ENCODE measurements at places on chromosomes 3 and 15.

- H3K4me3 ChIP-seq, result no peak overlapping the region
- H3K27ac ChIP-seq, result no peak overlapping the region
- no peak for DNase-seq
- H3K36me3 ChIP-seq, result no peaks in the 10 kb centered on the region
Measured at GRCh38 chr3:152139651-152140050, 129.1 kb upstream of the MBNL1 start.

GRCh38 chr15:40769274-40770146 lies at the start of gene C15orf62:
Gene C15orf62, plus strand, starts transcription at chr15:40769980. Its CDS starts 516 bp downstream, at chr15:40770496.
- peak within 1 kb of the TSS; percentile 92 for H3K27ac ChIP-seq
- peak within 1 kb of the TSS; percentile 22 for H3K4me3 ChIP-seq
- H3K36me3 ChIP-seq, result peaks cover 52% of the 10 kb centered on the region

GRCh38 chr3:99466331-99466730 lies 172.1 kb upstream of the COL8A1 start:
- no peaks in the 10 kb centered on the region for H3K36me3 ChIP-seq
- H3K4me1 ChIP-seq, result no peaks in the 10 kb centered on the region
- no peak overlapping the region for H3K27ac ChIP-seq
- H3K27me3 ChIP-seq, result no peaks in the 10 kb centered on the region
- DNase-seq, result no peak

DNA sequence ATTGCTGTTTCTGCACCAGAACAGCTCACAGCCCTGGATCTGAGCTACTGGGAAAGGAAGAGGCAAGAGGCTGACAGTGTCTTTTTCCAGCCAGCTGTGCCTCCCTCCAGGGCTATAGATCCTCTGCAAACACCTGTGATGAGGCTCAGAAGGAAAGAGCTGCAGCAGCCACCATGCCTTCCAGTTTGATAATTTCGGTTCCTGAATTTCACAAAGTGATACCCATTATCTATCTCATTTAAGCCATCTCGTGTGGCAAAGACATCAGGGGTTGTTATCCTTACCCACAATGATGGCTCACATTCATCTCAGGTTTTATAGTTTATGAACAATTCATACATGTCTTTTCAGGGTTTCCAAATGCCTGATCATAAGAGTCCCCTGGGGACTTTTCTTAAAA lies 1.8 kb upstream of the LARP6 start:
- H3K27ac ChIP-seq, result peak overlapping the region; percentile 59
- no peak overlapping the region for H3K4me3 ChIP-seq
- no peak for DNase-seq

GRCh38 chr3:187165144-187165543 lies 25.8 kb upstream of the RPL39L start:
- H3K4me1 ChIP-seq, result peaks cover 12% of the 10 kb centered on the region
- no peak overlapping the region for H3K4me3 ChIP-seq
- no peaks in the 10 kb centered on the region for H3K27me3 ChIP-seq

- no peaks in the 10 kb centered on the region for H3K27me3 ChIP-seq
- no peak overlapping the region for H3K4me3 ChIP-seq
- no peak for DNase-seq
- no peaks in the 10 kb centered on the region for H3K36me3 ChIP-seq
- no peak overlapping the region for H3K27ac ChIP-seq
Measured at GRCh38 chr3:31165399-31165860, 271.0 kb upstream of the GADL1 start.

GRCh38 chr3:141052201-141053069 lies 1.3 kb downstream of the SPSB4 start:
- no peak for DNase-seq
- H3K36me3 ChIP-seq, result no peaks in the 10 kb centered on the region

DNA sequence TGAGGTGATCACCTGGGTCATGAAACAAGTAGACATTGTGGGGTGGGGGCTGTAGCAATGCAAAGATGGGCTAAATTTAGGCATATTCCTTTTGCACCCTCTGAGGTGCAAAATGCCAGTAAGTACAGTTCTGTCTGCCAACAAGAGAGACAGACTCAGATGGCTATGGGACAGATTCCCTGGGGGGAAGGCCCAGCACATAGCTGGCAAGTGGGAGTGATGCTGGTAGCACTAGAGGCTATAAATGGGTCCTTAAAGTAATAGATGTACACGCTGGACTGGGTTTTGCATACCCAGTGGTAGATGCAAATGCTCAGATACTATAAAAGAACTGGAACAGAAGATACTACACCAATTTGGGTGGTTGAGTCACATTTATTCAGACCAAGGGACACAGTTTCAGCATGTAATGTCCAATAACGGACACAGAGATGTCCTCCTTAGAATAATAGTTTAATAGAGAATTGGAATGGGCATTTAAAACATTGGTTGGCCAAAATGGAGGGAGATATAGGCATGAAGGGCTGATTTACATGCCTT lies 67.4 kb upstream of the RNU6-1 start:
- H3K27ac ChIP-seq, result no peak overlapping the region
- no peak for DNase-seq
- no peaks in the 10 kb centered on the region for H3K36me3 ChIP-seq

DNA sequence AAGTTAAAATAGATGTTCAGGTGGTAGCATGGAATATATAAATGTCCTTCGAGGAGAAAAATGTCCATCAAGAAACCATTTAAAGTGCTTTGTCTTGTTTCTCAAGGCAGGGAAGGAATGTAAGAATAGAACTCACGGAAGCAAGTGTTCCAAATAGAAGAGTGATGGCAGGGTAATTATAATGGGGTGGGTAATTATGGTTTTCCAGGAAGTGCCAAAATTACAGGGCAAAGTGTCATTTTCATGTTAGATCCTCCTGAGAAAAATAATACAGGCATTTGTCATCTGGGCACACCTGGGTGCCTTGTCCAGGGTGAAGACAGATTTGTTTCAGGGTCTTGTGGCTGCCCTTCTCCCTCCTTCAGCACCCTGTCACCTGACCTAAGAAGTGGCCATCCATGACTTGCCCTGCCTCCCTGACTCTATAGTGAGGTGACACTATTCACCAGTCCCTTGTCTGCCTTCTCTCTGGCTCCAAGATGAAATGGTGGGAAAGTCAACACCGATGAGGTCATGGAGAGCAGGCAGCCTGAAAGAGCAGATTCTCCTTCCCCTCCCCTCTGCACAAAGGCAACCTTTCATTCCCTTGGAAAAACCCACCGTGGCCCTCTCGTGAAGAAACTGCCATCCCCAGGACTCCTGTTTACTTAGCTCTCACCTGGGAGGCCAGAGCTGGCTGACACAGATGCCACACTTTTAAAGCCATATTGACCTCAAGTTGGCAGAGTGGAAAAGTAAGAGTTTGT lies 45.1 kb upstream of the AMOTL2 start:
- H3K36me3 ChIP-seq, result no peaks in the 10 kb centered on the region
- no peak for DNase-seq
- no peaks in the 10 kb centered on the region for H3K27me3 ChIP-seq
- H3K4me1 ChIP-seq, result no peaks in the 10 kb centered on the region
- no peak overlapping the region for H3K4me3 ChIP-seq
- H3K27ac ChIP-seq, result no peak overlapping the region

GRCh38 chr15:65058394-65059368 lies 9.1 kb downstream of the RASL12 start:
- H3K4me1 ChIP-seq, result peaks cover 13% of the 10 kb centered on the region
- no peaks in the 10 kb centered on the region for H3K36me3 ChIP-seq
- no peak overlapping the region for H3K4me3 ChIP-seq
- no peak for DNase-seq

GRCh38 chr15:64460724-64461720 lies 644 bp downstream of the ZNF609 start:
- H3K36me3 ChIP-seq, result no peaks in the 10 kb centered on the region
- H3K27ac ChIP-seq, result peak overlapping the region; percentile 90
- no peaks in the 10 kb centered on the region for H3K27me3 ChIP-seq
- DNase-seq, result no peak

- peaks cover 20% of the 10 kb centered on the region for H3K36me3 ChIP-seq
- H3K4me3 ChIP-seq, result no peak overlapping the region
- no peak for DNase-seq
- peaks cover 8% of the 10 kb centered on the region for H3K4me1 ChIP-seq
- H3K27ac ChIP-seq, result no peak overlapping the region
Measured at GRCh38 chr15:78921517-78921916, 23.3 kb downstream of the CTSH start.

- no peak overlapping the region for H3K27ac ChIP-seq
Measured at GRCh38 chr3:15368561-15369135, 36.3 kb upstream of the SH3BP5 start.

- H3K36me3 ChIP-seq, result no peaks in the 10 kb centered on the region
- H3K27ac ChIP-seq, result no peak overlapping the region
- no peak for DNase-seq
Measured at GRCh38 chr3:56864090-56864489, 62.3 kb upstream of the ARHGEF3 start.

- no peaks in the 10 kb centered on the region for H3K36me3 ChIP-seq
- no peaks in the 10 kb centered on the region for H3K27me3 ChIP-seq
- peak overlapping the region; percentile 92 for H3K27ac ChIP-seq
- peaks cover 100% of the 10 kb centered on the region for H3K4me1 ChIP-seq
Measured at GRCh38 chr15:85583442-85583841, 203.0 kb downstream of the AKAP13 start.

DNA sequence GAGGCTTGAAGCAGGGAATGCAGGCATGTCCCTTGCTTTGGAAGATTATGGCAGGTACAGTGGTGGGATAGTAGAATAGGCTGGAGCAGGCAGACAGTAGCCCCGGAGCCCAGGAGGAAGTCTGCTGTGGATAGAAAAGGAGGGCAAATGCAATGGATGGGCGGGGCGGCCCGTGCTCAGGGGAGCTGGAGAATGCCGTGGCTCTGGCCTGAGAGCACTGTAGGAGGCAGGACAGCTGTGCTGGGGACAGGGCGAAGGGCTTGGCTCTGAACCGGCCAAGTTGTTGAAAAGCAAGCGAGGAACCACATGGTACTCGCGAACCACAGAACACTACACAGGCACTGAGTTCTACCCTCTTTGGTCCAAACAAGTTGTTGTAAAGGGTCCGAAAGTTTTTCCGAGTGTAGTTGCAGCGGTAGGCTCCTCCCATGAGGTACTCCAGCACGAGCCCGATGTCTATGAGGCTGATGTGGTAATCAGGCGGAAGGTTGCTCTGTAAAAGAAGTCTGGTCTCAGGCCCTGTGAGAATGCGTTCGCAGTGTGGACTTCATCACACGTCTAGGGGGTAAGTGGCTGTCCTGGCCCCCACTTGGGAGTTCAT lies 54.7 kb downstream of the TRPM1 start:
- DNase-seq, result no peak
- no peaks in the 10 kb centered on the region for H3K27me3 ChIP-seq
- no peaks in the 10 kb centered on the region for H3K36me3 ChIP-seq
- peaks cover 6% of the 10 kb centered on the region for H3K4me1 ChIP-seq

- no peaks in the 10 kb centered on the region for H3K27me3 ChIP-seq
- H3K36me3 ChIP-seq, result no peaks in the 10 kb centered on the region
- DNase-seq, result no peak
- H3K4me3 ChIP-seq, result no peak overlapping the region
- H3K27ac ChIP-seq, result no peak overlapping the region
Measured at GRCh38 chr3:161163297-161163696, 57.8 kb upstream of the NMD3 start.

- no peak overlapping the region for H3K4me3 ChIP-seq
- H3K36me3 ChIP-seq, result no peaks in the 10 kb centered on the region
- DNase-seq, result no peak
- H3K4me1 ChIP-seq, result no peaks in the 10 kb centered on the region
Measured at GRCh38 chr3:151568184-151568583, 107.3 kb upstream of the IGSF10 start.

DNA sequence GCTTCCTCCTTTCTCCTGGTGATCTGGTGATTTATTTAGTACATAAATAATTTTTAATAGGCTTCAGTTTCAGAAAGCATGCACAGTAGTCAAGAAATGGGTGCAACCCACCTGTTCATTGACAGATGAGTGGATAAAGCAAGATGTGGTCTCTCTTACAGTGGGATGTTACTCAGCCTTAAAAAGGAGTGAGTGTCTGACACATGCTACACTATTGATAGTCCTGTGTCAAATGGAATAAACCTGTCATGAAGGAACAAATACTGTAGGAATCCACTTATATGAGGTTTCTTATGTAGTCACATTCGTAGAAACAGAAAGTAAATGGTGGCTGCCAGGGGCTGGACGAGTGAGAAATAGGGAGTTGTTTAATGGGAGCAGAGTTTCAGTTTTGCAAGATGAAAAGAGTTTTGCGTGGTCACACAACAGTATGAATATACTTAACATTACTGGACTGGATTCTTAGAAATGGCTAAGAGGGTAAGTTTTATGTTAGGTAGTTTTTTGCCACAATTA lies 56.0 kb upstream of the PPARG start:
- H3K4me3 ChIP-seq, result no peak overlapping the region
- no peak overlapping the region for H3K27ac ChIP-seq
- DNase-seq, result no peak
- no peaks in the 10 kb centered on the region for H3K36me3 ChIP-seq
- H3K27me3 ChIP-seq, result no peaks in the 10 kb centered on the region
